ENCODE measurements at places on chromosomes 16 and 17.

GRCh38 chr17:82051776-82052637 is at the start of the genes GPS1 and RFNG:
Gene GPS1 (plus strand): TSS chr17:82051898. CDS start chr17:82051932, 34 bp downstream.
Gene RFNG (minus strand): TSS chr17:82051811. CDS start chr17:82051766, 45 bp downstream.
- DNase-seq, result peak; percentile 77

DNA sequence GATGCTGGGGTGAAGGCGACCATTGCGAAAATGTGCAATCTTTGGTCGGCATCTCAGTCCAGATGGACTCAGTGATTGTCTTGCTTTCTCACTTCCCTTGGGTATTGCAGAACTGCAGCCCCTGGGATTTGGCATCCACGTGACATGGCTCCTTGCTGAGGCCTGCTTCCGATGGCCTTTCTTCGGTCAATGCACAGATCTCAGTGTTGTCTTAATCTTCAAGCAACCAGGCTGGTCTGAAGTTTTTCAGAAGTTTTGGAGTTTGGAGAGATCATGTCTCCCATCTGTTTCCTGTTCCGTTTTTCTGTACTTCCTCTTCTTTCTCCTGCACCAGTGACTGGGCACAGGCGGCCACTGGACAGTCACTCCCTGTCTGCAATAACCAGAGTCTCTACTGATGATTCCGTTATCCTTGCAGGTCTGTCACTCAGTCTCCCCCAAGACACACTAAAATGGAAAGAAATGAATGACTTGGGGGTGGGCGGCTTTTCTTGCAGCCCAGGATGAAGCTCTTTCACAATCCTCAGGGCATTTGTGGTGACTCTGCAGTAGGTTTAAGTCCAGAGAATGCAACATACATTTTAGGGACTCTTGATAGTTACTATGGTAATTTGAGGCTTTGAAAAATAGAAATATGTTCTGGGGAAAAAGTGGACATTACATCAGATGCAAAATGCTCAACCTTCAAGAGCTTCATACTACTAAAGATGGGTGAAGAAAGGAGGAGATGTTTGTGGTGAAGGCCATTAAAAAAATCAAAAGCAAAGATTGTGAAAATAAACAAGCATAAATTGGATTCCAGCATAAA is 106.3 kb upstream of the ZFHX3 start:
- no peak for DNase-seq

DNA sequence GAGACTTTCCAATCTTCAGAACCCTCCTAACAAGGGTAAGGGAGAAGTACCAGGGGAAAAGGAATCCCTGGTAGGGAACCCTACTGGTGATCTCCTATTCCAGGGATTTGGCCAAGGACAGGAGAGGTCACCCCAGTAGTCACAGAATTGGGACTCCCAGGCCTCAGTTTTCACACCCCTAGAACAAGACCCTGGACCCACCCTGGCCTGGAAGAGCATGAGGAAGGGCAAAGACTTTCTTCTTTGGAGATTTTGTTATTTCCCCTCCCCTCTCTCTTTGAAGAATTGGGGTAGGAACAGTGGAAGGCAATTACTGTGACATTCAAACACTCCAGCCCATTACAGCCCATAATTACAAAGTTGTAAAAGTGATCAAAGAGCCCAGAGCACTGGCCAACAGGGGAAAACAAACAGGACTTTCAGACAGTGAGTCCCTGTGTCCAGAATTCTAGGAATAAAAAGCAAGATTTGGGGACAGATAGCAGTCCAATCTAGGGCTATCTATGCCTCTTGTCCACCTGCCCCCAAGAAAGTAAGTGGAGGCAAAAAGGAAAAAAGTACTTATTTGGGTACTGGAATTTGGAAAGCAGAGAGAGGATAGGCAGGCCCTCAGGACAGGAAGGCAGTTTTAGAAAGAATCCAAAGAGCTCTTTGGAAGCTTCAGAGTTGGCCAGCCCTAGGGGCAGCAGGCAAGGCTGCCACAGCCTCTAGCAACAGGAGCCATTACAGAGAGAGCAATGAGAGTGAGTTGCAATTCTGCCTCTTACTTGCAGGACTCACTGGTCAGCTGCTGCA is 13.4 kb upstream of the SUPT4H1 start:
- no peak for DNase-seq

- no peak for DNase-seq
These were observed 13.4 kb downstream of the MYO1D start for GRCh38 chr17:32863559-32863958.

GRCh38 chr17:60445144-60445543 is 22.9 kb downstream of the CHCT1 start:
- no peak for DNase-seq

DNA sequence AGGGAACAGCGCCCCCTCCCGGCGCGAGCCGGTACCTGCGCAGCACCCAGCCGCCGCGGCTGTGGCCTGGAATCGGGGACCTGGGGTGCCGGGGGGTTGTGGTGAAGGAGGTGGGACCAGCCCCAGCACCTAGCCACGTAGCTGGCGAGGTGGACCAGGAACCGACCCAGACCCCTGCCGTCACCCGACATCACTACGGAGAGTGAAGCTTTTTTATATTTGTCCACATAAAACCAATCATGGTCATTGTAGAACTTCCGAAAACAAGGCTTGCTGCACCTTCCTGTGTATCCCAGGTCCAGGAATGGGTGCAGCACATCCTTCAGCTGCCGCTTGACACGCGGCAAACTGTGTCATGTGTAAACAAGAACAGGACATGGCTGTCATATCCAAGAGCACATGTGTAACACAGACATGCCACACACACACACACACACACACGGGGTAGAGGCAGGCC is 1.3 kb downstream of the HBQ1 start:
- DNase-seq, result peak; percentile 93

GRCh38 chr17:78905116-78905515 is 2.1 kb upstream of the CEP295NL start:
- no peak for DNase-seq

DNA sequence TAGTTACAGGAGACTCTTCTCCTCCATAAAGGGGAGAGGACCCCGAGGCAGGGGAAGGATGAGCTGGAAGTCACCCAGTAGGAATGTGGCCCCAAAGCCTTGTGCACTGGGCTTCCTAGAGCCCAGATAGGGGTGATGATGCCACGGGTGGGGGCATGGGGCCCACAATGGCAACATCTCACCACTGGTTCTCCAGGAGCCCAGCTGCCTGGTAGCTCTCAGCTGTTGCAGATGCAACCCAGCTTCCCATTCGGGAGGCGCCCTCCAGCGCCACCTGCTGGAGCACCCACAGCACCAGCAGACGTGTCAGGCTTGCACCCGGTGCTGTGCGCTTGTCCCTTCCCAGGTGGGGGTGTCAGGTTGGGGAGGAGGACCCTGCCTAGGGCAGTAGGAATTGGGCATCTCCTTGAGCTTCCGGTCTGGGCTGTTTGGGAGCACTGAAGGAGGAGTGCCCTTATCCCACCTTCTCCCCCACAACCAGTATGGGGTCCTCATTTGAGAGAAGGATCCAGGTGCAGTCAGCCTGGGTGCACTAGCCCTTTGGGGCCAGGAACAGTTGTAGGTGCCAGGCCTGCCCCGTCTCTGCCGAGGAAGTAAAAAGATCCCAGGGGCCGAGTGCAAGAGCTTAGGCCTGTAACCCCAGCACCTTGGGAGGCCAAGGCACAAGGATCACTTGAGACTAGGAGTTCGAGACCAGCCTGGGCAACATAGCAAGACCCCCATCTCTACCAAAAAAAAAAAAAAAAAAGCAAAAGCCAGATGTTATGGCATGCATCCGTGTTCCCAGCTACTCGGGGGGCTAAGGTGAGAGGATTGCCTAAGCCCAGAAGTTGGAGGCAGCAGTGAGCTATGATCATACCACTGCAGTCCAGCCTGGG is 14.4 kb downstream of the CDIPT start:
- DNase-seq, result peak; percentile 88

- no peak for DNase-seq
These were observed 5.9 kb downstream of the TRPV1 start for GRCh38 chr17:3603119-3603869.

DNA sequence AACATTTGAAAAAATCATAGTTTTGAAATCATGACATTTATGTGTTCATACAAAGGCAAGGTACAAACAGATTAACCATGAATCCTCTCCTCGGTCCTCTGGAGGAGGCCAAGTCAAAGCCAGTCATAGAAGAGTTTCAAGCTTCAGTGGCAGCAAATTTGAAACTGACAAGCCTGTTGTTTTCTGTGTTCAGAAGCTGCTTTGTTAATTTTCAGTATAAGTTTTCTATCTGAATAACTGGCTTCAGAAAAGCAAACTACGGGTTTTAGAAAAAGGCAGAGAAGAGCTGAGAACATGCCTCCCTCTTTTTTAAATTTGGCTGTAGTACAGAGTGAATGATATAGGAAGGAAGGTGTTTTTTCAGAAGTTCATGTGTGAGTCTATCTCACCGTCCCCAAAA is 79.6 kb upstream of the CLEC18B start:
- no peak for DNase-seq

DNA sequence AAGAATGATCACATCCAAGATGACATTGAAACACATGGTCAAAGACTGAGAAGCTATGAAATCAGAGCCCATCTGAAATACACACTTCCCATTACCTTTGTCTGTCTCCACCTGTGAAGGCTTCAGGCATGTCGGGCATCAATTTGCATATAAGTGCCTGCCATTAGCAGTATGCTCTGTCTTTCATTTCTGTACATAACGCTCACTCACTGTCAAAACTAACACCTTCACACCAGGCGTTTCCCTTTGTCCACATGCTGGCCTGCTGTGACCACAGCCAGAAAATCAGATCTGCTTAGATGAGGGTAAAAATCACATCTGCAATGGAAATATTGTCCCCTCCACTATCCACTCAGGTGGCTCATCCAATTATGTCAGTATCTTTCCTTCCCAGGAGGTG is 524.8 kb downstream of the TOX3 start:
- DNase-seq, result no peak

- no peak for DNase-seq
These were observed 646.6 kb downstream of the TOX3 start for GRCh38 chr16:51900221-51900780.

GRCh38 chr16:56513972-56514371 is 5.9 kb downstream of the BBS2 start:
- no peak for DNase-seq

GRCh38 chr17:43104665-43105064 is 20.5 kb downstream of the BRCA1 start:
- DNase-seq, result no peak

DNA sequence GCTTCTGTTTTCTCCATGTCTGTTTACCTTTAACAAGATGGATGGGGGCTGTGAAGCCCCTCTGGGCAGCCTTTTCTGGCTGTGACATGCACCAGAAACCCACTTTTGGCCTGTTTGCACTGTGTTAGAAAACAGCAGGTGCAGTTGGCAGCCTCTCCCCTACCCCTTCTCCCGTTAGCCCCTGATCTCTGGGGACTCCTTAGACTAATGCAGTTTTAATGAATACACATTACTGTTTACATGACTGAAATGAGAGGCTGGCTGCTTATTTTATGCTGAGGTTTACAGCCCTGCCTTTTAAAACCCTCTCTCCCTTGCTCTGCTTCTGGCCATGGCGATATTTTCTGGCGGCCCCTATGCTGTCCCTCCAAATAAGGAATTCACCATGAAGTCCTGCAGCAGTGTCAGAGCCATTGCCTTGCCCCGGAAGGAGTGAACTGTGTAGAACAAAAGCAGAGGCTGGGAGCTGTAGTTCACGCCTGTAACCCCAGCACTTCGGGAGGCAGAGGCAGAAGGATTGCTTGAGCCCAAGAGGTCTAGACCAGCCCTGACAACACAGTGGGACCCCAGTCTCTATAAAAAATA is 79.3 kb downstream of the PRKCB start:
- DNase-seq, result peak; percentile 34

DNA sequence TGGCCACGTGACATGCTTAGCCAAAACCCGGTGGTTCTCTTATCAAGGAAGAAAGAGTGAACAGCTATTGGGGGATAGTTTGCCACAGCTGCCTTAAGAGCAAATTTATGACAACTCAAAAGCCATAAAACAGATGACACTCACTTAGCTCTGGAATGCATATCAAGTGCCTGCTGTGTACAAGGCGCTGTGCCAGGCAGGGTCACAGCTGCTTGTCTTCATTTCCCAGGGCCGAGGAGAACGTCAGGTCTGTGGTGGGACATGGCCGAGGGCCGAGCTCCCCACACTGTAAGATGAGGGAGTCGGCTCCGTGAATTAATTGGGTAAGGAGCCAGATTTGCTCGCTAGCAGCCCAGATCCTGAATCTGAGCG is 14.0 kb downstream of the EEF2K start:
- no peak for DNase-seq

- DNase-seq, result no peak
These were observed 7.1 kb upstream of the CNP start for GRCh38 chr17:41959336-41960095.

GRCh38 chr17:65062171-65062915 is 5.8 kb upstream of the GNA13 start:
- DNase-seq, result no peak

DNA sequence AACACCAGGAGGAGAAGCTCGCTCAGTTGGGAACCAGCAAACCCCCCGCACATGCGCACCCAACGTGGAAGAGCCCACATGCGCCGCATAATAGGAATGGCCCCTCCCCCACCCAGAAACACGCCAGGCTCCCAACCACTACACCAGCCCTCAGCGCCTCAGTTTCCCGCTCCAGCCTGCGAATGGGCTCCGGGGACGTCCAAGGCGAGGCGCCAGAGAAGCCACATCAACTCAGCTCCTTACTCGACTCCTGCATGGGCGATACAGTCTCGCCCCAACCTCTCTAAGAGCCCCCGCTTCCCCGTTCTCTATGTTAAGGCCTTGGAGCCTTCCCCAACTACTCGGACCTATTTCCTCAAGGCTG is 504 bp downstream of the SRSF1 start:
- DNase-seq, result peak; percentile 38

GRCh38 chr16:84498223-84498610 is 6.2 kb downstream of the MEAK7 start:
- DNase-seq, result no peak

DNA sequence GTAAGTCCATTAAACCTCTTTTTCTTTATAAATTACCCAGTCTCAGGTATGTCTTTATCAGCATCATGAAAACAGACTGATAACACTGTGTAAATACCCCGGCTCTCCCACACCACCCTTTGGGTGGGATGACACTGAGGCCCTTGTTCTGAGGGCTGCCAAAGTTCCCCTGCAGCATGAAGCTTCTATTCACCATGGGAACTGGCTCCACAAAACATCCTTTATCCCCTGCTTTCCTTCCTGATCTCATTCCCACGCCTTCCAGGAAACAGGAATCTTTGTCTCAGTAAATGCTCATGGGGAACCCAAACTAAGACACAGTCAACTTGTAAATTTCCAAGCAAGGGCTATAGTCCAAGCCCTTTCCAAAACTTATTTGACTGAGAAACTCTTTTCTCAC is 88.4 kb downstream of the ABCC12 start:
- no peak for DNase-seq

- no peak for DNase-seq
These were observed 4.5 kb downstream of the VPS4A start for GRCh38 chr16:69315486-69316311.

- no peak for DNase-seq
These were observed 1.5 kb downstream of the PDF start for GRCh38 chr16:69328854-69329316.

Data from stimulated activated effector memory CD8-positive, alpha-beta T cell treated with anti-CD3 and anti-CD28 coated beads, Interleukin-12 subunit alpha, Interleukin-12 subunit beta, amount 100 ng/mL, for 72 hours (primary cell).